Fibroblast of the aortic adventitia (primary cell): ENCODE measurements at places on chromosomes 1 and 21. TPM values are rescaled to one million over a fixed set of nuclear protein-coding genes. Genes with fewer than 3 reads are reported as not detected.

DNA sequence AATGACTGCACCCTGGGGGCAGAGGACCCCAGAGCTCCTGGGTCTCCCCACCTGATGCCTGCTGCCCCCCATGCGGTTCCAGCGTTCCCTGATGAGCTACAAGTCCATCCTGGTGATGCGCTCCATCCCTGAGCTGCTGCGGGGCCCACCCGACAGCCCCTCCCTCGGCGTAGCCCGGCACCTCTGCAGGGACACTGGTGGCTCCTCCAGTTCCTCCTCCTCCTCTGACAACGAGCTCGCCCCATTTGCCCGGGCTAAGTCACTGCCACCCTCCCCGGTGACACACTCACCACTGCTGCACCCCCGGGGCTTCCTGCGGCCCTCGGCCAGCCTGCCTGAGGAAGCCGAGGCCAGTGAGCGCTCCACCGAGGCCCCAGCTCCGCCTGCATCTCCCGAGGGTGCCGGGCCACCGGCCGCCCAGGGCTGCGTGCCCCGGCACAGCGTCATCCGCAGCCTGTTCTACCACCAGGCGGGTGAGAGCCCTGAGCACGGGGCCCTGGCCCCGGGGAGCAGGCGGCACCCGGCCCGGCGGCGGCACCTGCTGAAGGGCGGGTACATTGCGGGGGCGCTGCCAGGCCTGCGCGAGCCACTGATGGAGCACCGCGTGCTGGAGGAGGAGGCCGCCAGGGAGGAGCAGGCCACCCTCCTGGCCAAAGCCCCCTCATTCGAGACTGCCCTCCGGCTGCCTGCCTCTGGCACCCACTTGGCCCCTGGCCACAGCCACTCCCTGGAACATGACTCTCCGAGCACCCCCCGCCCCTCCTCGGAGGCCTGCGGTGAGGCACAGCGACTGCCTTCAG, 35.5 kb downstream of the TRIM11 start:
- DNase-seq = no peak

GRCh38 chr1:11341901-11342552, 69.0 kb downstream of the UBIAD1 start:
- DNase-seq = no peak

Gene UMODL1
- not detected in 2 replicates for total RNA-seq

Gene PADI6
- not detected in 2 replicates for total RNA-seq

DNA sequence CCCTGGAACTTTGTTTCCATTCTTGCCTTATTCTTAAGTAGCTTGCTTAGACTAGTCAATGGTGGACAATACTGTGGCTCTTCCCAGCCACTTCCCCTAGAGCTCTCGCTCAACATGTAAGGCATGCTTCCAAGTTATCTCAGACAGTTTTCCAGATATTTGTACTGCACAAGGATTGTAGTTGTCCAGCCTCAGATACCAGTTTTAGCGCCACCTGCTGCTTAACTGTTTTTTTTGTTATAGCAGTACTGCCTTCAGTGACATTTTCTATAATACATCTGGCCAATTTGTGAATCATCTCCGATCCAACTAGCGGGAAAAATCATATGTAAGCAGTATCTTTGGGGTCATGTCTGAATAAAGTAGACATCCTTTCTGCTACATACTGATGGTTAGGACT, 346.7 kb upstream of the ADGRL4 start:
- peak; percentile 82 for DNase-seq

Gene BARHL2
- total RNA-seq = not detected in 2 replicates

Gene TRIM46
- 5.2 and 13.2 TPM in 2 replicates for total RNA-seq

Gene KRTAP13-4
- total RNA-seq = not detected in 2 replicates

DNA sequence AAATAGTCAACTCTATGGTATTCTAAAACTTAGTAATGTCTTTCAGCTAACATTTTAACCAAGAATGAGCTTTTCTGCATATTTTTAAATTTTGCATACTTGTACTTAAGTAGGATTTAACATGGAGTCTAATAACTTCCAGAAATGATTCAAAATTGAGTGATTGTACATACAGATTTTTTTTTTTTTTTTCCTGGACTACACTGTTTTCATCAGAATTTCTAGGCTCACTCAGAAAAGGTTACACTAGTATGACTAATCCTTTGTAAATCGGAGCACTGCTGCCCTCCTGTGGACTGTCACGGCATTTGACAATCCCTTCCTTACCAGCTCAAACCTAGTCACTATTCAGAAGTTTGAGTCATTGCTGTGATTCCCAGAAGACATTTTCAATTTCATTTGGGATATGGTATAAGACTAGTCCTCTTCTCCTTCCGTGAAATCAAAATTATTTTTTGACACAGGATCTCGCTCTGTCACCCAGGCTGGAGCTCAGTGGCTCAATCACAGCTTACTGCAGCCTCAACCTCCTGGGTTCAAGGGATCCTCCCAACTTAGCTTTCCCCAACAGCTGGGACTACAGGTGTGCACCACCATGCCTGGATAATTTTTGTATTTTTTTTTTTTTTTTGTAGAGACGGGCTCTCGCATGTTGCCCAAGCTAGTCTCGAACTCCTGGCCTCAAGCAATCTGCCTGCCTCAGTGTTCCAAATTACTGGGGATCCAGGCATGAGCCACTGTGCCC, 45.5 kb downstream of the CD46 start:
- peak; percentile 91 for DNase-seq

DNA sequence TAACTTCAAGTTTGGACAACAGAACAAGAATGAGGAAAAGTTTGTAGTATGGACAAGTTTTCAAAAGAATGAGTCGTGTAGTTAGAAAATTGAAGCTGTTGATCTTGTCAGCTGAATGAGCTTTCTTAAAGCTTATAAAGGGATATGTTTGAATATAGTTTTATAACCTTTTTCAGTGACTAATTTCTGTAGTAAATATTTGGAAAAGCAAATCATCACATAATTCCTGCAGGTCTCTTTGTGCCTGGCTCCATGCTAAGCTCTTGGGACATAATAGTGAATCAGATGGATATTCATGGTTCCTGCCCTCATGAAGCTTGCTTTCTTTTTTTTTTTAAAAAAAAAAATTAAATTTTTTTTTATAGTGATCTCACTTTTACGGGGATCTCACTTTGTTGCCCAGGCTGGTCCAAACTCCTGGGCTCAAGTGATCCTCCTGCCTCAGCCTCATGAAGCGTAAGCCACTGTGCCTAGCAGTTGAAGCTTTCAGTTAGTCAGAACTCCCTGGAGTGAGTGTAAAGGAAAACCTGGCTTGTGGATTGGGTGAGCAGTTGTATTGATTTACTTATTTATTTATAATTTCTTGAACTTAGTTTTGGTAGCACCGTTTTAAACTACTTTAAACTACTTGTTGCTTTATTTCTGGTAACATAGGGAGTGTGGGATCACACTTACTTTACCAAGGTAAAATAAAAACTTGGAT, 15.5 kb downstream of the DYRK1A start:
- DNase-seq = no peak

DNA sequence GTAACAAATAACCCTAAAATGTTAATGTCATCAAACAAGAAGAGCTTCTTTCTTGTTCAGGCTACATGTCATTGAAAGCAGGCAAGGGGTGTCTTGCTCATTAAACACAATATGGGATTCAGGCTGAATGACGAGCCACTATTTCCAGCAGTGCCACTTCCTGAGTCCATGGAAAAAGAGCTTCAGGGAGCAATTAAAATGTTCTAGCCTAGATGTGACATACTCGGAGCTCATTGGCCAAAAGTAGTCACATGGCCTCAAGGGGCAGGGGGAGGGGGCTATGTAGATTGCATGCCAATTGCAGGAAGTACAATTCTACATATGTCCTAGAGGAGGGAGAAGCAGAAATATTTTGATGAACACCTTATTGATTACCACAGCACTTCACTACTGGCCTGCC, 685.3 kb upstream of the ADGRL2 start:
- DNase-seq = no peak

DNA sequence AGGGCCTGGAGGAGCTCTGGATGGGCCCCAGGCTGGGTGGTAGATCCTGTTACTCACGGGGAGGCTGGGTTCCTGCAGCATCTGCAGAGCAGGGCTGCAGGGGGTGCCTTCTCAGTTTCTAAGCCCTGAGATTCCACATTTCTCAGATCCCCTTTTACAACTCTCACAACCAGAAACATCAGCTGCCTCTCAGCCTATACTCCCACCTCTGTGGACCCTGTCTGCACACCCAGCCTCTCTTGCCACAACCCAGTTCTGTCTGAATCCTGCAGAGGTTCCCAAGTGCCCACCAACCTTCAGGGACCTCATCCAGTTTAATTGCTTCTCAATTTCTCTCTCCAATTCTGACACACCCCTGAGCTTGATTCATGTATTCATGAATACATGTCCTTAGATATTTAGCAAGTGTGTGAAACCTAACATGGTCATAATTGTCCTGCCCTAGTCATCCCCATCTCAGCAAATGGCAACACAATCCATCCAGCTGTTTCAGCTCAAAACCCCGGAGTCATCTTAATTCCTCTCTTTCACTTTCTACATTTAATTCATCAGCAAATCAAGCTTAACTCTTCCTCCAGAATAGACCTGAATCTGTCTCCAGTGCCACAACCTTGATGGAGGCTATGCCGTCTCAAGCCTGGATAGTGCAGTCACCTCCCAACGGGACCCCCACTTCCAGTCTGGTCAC, 57.0 kb upstream of the NEK2 start:
- no peak for DNase-seq

Gene TRIM33
- 37.4 and 37.5 TPM in 2 replicates for total RNA-seq

DNA sequence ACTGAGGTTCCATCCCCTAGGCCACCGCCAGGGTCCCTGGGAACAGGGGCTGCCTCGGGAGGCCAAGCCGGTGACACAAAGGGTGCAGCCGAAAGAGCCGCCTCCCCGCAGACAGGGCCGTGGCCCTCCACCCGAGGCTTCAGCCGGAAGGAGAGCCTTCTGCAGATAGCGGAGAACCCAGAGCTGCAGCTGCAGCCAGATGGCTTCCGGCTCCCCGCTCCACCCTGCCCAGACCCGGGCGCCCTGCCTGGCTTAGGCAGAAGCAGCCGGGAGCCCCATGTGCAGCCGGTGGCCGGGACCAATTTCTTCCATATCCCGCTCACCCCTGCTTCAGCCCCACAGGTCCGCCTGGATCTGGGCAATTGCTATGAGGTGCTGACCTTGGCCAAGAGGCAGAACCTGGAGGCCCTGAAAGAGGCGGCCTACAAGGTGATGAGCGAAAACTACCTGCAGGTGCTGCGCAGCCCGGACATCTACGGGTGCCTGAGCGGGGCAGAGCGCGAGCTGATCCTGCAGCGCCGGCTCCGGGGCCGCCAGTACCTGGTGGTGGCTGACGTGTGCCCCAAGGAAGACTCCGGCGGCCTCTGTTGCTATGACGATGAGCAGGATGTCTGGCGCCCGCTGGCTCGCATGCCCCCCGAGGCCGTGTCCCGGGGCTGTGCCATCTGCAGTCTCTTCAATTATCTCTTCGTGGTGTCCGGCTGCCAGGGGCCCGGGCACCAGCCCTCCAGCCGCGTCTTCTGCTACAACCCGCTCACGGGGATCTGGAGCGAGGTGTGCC, 1.4 kb downstream of the KLHDC7A start:
- no peak for DNase-seq

DNA sequence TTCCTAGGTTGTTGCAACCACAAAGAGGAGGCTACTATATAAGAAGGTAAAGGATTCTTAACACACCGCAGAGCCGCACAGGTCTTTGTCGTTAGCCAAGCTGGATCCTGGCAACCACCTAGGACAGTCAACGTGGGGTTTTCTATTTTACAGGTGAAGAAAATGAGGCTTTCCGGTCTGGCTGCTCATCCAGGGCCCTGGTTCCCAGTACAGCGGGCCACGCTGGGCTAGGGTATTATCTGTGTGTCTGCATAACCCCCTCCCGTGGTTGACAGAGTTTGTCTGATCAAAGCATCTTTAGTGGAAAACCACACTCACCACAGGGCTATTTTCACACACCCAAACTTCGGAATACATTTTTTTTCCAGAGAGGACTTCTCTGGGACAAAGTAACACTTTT, 39.0 kb upstream of the PDE9A start:
- DNase-seq = no peak
